Spinal cord (tissue), 10 donors: ENCODE measurements at places on chromosomes 5 and 9. TPM values are rescaled to one million over a fixed set of nuclear protein-coding genes. Genes with fewer than 3 reads are reported as not detected.

The LHFPL2 gene
- 76.4 TPM for total RNA-seq

The ERAP2 gene
- total RNA-seq = 2.9 TPM

The ECPAS gene
- 64.4 TPM for total RNA-seq

The GRM6 gene
- 0.06 TPM for total RNA-seq

The OBP2B gene
- not detected for total RNA-seq

The GCNT4 gene
- 2.9 TPM for total RNA-seq

The PFN3 gene
- total RNA-seq = not detected

The RNF130 gene
- 92.7 TPM for total RNA-seq

The GNE gene
- 30.7 TPM for total RNA-seq

The SLC34A1 gene
- total RNA-seq = not detected
